ENCODE measurements at places on chromosomes 6 and 20.

DNA sequence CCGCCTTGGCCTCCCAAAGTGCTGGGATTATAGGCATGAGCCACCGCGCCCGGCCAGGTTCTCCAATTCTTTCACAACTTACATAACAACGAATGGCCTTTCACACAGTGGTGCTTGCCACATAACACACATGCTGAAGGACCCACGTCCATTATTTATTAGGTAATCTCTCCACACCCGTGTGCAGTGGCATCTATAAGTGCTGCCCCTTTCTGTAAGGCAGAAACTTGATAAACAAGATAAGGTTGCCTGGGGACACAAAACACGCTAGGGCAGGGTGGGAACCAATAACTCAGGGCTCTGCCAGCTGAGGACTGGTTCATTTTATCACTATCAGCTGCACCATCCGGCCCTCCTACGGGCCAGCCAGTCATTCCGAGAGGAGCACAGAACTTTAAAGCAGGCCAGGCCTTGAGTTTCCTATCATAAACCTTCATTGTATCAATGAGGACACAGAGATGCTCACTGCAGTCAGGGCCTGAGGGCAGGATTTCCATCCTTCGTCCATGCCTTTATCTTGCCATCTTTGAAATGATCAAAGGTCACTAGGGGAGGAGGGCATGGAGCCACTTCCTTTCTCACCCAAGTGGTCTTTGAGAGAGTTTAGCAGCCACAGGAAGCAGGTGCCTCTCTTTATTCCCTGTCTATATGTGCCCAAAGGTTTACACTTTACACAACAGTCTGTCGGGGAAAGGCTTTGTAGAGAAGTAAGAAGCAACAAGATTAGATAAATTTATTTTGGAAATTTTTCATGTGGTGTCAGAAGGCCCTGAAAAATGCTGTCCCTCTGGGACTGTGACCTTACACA is 37.6 kb downstream of the GPLD1 start:
- DNase-seq = no peak

DNA sequence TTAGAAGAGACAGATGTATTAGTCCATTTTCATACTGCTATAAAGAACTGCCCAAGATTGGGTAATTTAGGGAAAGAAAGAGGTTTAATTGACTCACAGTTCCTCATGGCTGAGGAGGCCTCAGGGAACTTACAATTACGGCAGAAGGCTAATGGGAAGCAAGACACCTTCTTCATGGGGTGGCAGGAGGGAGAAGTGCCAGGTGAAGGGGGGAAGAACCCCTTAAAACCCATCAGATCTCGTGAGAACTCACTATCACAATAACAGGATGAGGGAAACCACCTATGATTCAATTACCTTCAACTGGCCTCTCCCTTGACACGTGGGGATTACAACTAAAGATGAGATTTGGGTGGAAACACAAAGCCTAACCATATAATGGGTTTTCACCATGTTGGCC is 28.9 kb upstream of the PNRC1 start:
- DNase-seq = no peak

GRCh38 chr6:129663531-129663930 is 46.4 kb downstream of the ARHGAP18 start:
- DNase-seq = no peak

GRCh38 chr20:60024245-60024644 is 66.0 kb downstream of the CDH26 start:
- DNase-seq = no peak

DNA sequence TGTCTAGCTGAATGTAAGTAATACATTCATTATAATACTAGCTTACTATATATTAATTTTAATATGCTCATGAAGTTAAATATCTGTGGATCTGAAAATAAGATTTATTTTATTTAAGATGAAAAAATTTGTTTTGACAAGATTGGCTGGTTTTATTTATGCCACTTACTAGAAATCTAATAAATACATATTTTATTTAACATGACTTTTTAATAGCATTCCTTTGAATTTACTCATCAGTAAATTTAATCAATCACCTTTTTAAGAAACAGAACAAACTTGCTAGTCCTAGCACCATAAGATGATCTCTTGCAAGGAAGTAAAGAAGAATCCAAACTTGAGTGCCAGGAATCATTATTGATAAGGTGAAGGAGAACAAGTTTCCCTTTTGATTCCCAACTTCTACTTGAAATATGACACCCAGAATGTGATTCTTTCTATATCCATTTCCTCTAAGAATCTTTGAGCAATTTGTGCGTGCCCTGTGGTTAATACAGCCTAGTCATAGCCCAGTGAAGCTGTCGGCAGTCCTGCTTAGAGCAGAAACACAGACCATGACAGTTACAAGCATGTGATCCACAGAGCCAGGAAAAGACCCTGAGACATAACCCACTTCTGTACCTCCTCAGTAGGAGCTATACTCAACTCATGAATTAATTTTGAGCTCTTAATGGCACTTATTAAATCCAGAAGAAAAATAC is 282.3 kb upstream of the QKI start:
- DNase-seq = no peak

DNA sequence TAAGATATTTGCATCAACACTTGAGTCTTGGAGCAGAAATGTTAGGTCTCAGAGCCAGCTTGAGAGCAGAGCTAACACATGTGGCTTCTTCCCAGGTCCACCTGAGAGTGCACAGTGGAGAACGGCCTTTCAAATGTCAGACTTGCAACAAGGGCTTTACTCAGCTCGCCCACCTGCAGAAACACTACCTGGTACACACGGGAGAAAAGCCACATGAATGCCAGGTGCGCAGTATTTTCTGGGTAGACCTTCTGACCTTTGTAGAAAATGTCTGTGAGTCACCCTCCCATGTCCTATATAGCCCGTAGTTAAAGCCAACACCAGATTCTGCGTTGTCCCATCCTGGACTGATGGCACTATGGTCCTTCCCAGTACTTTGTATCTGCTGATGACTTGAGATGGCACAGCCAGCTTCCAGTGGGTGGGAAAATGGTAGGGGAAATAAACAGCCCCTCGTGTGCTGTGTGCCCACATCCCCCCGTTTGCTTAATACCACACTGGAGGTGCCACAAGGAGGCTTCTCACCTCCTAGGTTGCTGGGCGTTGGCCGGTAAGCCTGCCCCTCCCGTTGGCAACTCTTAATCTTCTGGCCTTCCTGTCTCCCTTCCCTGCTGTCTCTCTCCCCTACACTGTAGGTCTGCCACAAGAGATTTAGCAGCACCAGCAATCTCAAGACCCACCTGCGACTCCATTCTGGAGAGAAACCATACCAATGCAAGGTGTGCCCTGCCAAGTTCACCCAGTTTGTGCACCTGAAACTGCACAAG is 20.3 kb downstream of the PRDM1 start:
- no peak for DNase-seq

GRCh38 chr6:28982476-28983266 is 22.4 kb downstream of the ZNF311 start:
- peak; percentile 62 for DNase-seq

DNA sequence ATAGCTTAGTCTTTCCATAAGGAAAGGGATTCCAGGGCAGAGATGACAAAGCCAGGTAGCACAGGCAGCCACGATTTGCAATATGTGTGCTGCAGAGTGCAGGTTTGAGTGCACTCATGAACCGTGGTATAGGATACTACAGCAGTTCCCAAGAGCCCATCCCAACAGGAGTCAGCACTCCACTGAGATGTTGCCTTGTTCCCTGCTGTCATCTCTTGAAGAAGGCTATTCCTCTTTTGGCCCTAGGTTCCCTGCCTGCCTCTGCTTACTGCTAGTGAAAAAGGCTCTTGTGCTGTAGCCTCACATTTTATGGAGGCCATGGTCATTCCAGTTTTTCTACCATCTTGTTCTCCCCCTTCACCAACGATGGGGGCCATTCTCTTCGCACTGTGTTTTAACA is 40.2 kb downstream of the RALY start:
- no peak for DNase-seq
